Upper lobe of left lung (tissue), 6 donors: ENCODE measurements at places on chromosomes 4 and X.

DNA sequence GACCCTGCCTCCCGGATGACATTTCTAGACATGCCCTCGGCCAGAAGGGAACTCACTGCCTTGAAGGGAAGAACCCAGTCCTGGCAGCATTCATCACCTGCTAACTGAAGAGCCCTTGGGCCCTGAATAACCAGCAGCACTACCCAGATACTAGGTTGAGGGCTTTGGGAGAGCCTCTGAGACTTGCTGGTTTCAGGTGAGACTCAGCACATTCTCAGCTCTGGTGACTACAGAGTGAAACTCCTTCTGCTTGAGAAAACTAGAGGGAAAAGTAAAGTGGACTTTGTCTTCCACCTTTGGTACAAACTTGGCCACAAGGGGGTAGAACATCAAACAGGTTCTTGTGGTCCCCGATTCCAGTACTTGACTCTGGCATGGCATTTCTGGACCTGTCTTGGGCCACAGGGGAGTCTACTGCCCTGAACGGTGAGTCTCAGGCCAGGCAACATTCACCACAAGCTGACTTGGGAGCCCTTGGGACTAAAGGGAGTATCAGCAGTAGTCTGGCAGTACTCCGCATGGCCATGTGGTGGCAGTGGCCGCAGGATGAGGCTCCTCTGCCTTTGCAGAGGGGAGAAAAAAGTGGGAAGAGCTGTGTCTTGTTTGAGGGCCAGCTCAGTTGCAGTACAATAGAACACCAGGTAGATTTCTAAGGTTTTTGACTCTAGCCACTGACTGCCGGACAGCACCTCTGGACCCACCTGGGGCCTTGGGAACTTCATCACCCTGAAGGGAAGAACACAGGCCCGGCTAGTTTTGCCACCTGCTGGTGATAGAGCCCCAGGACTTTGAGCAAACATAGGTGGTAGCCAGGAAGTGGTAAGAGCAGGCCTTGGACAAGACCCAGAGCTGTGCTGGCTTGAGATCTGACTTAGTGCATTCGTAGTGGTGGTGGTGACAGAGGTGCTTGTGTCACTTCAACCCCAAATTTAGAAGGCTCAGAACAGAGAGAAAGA lies 414.8 kb downstream of the OPHN1 start:
- no peaks in the 10 kb centered on the region for H3K36me3 ChIP-seq
- H3K4me1 ChIP-seq, result no peaks in the 10 kb centered on the region
- DNase-seq, result no peak
- H3K4me3 ChIP-seq, result no peak overlapping the region

GRCh38 chrX:8377041-8377440 lies 87.6 kb upstream of the VCX3B start:
- no peak overlapping the region for H3K4me3 ChIP-seq
- no peaks in the 10 kb centered on the region for H3K36me3 ChIP-seq
- DNase-seq, result no peak
- H3K4me1 ChIP-seq, result no peaks in the 10 kb centered on the region
- no peaks in the 10 kb centered on the region for H3K27me3 ChIP-seq

DNA sequence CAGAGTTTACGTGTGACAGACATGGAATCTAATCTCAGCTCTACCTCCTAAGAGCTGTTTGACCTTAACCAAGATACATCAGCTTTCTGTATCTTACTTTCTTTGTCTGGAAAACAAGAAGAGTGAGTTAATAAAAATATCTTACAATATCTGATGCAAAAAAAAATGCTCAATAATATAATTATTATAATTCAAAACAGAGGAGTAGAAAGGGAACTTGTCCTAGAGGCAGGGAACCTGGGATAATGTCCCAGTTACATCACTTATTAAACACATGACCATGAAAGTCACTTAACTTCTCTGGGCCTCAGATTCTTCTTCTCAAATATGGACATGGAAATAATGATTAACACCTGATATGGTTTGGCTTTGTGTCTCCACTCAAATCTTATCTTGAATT lies 256.1 kb downstream of the KLHL13 start:
- H3K27ac ChIP-seq, result no peak overlapping the region
- no peaks in the 10 kb centered on the region for H3K36me3 ChIP-seq
- DNase-seq, result no peak
- H3K4me1 ChIP-seq, result no peaks in the 10 kb centered on the region

DNA sequence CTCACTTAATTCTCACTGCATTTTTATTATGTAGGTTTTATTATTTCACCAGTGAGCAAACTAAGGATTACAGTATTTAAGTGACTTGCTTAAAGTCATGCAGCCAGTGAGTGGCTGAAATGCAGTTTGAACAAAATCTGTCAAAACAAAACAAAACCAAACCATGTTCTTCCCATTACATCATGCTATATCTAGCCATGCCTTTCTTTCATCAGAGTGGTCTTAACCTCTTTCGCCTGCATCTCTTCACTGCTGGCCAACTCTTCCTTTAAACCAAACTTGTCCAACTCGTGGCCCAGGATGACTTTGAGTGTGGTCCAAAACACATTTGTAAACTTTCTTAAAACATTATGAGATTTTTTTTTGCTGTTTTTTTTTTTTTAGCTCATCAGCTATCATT lies 223.2 kb downstream of the PCDH7 start:
- no peaks in the 10 kb centered on the region for H3K4me1 ChIP-seq
- H3K27ac ChIP-seq, result no peak overlapping the region
- no peaks in the 10 kb centered on the region for H3K27me3 ChIP-seq

- DNase-seq, result no peak
- H3K27me3 ChIP-seq, result no peaks in the 10 kb centered on the region
- H3K36me3 ChIP-seq, result no peaks in the 10 kb centered on the region
- no peak overlapping the region for H3K4me3 ChIP-seq
- H3K27ac ChIP-seq, result no peak overlapping the region
Measured at GRCh38 chr4:120591038-120591437, 331.5 kb downstream of the PRDM5 start.

GRCh38 chr4:155941820-155942219 lies 11.8 kb downstream of the CTSO start:
- H3K27me3 ChIP-seq, result no peaks in the 10 kb centered on the region
- H3K4me1 ChIP-seq, result no peaks in the 10 kb centered on the region
- no peak for DNase-seq
- peaks cover 34% of the 10 kb centered on the region for H3K36me3 ChIP-seq
- no peak overlapping the region for H3K4me3 ChIP-seq
